ENCODE measurements at places on chromosomes 3 and 15. TPM values are rescaled to one million over a fixed set of nuclear protein-coding genes. Genes with fewer than 3 reads are reported as not detected.

GOLGA8K gene
- not detected for total RNA-seq

PHLDB2 gene
- 18.7 TPM for total RNA-seq

CRYGS gene
- 3.7 TPM for total RNA-seq

OR5K3 gene
- total RNA-seq: not detected

ATP2B2 gene
- total RNA-seq: 31.2 TPM

CACNA2D2 gene
- 5.0 TPM for total RNA-seq

GRAMD2A gene
- not detected for total RNA-seq

DNA sequence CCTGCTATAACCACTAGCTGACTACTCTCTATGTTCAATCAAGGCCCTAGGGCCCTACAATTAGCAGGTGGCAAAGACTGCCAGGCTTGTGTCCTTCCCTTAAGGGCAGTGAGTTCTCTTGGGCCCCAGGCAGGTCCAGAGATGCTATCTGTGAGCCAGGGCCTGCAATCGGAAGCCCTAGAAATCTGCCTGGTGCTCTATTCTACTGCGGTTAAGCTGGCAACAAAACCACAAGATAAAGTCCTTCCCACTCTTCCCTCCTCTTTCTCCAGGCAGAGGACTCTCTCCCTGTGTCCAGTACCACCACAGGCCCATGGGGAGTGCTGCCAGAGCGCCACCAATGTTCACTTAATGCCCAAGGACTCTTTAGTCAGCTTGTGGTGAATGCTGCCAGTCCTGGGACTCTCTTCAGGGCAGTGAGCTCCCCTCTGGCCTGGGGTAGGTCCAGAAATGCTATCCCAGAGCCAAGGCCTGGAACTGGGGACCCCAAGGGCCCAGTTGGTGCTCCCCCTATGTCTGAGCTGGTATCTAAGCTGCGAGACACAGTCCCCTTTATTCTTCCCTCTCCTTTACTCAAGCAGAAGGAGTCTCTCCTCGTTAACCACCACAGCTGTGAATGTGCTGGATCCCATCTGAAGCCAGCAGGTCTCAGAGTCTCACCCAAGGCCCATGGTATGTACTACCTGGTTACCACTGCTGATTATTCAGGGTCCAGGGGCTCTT is 34.7 kb downstream of the XXYLT1 start:
- no peak for DNase-seq

GRCh38 chr3:42042747-42043098 is 48.4 kb upstream of the TRAK1 start:
- no peak for DNase-seq

DNA sequence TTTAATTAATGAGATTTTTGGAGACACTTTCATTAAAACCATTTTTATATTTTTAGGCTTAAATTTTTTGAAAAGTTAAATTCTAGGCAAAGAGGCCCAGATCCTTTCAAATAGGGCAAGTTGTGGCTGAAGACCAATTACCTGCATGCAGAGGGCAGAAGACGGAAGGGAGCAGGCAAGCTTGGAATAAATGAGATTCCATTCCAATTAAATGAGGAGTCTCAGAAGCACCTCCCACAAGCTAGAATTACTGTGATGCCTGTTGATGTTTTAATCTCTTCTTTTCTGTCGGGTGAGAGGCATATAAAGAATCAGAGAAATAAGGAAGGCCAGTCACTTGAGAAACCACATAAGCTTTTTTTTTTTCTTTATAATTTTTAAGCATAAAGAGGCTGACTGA is 46.8 kb downstream of the KBTBD8 start:
- DNase-seq: no peak

DNA sequence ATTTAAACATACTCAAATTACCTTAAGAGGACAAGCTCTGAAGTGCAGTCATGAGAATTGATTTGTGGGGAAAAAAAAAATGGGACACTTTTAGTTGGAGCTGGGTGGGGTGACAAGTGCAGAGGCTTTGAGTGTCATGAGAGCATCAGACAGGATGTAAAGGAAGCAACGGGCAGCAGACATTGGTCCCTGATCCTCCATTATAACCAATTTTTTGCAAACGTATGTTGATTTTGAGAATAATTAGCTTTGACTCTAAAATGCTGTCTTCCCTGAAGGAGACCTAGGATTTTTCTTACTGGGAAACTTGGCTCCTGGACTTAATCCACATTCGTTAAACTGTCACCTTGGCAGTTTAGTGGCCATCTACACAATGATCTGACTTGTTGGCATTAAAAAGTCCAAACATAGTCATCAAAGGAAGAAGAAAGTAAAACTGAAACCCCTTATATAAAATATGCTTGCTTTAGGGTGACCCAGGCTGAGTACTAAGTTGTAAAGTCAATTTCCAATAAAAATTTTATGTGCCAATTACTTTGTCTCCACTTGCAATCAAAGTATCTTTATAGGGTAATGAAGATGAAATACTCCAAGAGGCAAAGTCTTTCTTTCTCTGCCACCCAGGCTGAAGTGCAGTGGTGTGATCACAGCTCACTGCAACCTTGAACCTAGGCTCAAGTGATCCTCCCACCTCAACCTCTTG is 45.6 kb downstream of the BCL2L10 start:
- no peak for DNase-seq

DNA sequence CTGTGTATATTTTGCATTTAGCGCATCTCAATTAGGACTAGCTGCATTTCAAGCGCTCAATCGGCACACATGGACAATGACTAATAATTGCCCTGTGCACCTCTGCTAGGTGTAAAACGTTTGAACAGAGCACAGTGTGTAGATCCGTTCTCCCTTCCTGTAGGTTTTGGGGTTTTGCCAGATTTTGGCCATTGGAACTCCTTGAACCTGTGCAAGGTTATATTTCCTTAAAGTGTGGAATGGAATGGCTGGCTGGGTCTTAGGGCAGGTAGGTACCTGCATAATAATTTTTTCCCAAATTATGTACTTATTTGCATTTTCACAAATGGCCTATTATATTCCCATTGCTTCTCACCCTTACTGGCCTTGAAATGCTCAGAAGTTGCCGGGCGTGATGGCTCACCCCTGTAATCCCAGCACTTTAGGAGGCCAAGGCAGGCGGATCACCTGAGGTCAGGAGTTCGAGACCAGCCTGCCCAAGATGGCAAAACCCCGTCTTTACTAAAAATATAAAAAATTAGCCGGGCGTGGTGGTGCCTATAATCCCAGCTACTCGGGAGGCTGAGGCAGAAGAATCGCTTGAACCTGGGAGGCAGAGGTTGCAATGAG is 777 bp downstream of the RNU5B-1 start:
- no peak for DNase-seq

- DNase-seq: no peak
Observed at GRCh38 chr3:16319307-16319706, 54.3 kb downstream of the OXNAD1 start.

DNA sequence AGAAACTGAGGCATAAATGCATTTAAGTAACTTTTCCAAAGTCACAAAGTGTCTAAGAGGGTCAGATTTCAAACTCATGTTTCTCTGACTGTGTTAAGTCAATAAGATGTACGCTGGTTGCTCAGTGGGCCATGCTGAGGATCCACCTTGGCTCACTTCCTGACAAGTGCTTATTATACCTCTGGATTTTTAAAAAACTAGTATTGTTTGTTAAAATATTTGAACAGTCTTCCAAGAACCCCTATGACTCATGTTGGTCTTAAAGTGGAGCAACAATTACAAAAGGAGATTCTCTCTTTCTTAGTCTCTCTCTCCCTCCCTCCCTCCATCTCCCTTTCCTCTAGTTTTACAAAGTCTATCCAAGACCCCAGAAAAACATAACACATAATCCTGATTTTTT is 1050.2 kb downstream of the AGBL1 start:
- no peak for DNase-seq

DNA sequence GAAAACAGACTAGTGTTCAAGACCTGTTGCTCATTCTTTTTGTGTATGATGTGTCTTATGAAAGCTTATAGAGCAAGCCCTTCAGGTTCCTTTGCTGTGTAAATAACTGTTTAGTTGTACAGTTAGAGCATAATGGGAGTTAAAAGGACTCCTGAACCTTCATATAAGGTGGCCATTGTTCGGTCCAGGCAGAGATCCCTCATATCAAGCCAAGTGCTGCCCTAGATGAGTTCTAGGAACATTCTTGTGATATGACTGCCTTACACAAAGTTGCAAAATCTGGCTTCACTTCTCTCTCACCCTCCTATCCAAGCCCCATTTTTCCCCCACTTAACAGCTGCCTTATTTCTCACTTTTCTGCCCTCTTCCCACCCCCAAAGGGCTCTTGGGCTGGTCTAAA is 26.9 kb downstream of the GYG1 start:
- DNase-seq: no peak

DNA sequence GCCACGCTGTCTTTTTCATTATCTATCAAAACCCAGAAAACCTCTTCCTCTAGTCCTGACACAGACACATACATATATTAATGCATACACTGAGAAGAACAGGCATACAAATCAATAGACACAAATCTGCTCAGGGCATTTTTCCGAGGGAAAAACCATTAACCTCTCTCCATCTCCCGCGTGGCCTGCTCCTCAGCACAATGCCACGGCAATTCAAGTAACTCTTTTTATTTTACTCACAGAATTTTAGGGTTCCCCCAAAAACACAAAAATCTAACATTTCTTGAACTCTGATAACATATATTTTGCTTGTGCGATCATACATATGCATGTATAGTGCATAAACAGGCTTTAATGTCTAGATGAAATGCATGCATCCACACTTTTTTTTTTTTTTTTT is 110.8 kb upstream of the NSMCE3 start:
- no peak for DNase-seq

DNA sequence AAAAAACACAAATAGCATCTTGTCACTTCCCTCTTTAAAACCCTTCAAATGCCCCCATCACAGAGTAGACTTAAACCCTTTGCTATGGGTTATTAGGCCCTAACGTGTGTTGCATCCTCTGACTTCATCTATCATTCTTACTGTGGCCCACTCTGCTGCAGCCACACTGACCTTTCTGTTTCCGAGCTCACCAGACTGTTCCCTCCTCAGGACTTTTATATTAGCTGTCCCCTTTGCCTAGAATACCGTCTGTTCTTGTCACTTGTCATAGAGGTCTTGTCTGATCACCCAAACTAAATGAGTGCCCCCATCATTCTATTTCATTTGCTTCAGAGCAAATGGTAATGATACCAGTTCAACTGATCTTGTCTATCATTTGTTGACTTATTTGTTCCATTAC is 877 bp upstream of the FEM1B start:
- no peak for DNase-seq

DNA sequence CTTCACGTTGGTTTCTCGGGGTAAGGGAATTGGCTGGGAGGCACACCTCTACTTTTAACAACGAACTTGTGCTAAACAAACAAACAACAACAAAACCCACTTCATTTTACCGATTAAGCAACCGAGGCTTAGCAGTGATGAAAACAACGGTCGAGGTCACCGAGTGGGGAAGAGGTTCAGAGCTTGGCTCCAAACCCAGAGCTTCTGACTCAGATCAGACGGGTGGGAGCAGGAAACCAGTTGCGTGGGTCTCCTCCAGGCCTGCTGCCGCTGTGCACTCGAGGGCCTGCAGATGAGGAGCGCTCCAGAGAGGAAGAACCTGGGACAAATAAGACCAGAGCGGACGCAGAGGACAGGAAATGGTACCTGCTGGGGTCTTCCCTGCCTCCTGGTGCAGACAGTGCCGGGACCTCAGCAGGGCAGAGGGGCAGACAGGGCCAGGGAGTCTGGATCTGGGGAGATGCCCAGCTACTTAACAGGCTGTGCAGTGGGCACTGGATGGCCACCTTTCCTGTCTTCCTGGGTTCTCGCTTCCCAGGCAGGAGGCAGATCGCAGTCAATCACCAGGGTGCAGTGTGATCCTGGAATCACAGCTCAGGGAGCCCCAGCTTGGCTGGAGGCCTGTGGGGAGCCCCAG is 99.0 kb upstream of the MEF2A start:
- no peak for DNase-seq

DNA sequence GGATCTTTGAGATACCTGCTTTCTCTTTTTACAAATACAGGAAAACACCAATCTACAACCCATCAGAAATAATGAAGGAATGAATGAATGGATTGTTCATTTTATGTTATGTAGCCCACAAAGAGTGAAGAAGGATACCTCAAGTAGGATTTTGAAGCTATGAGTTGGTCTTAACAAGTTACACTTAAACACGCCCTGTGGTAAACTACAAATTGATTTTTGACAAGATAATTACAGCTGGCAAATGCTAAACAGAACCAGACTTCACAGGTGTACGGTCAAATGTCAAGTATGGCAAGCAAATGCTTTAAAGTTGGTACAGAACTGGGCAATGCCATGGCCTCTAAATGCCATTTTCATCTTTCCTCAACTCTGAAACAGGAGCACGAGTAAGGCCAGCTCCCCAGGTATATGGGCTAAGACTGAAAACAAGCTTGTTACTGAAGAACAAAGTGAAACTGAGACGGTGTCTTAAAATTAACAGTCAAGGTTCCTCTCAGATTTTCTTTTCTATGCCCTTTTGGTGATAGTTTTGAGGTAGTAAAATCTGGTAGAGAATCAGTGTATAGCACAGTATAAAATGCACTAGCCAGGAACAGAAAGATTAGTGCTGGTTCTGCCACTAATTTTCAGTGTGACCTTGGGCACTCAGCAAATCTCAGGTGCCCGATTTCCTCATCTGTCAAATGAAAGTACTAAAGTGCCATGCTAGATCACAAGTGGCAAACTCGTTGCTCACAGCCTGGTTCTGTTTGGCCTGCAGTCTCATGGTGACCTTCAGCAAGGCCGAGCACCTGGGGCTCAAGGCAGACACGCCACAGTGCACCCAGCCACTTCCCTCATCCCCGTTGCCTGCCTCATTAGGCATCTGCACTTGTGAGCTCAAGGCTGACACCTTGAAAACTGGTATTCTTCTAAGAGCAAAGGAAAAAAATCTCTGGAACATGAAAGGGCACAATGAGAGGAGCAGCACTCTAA is 9.5 kb downstream of the RUVBL1 start:
- no peak for DNase-seq

- DNase-seq: no peak
Observed at GRCh38 chr3:99023590-99024192, 122.2 kb upstream of the DCBLD2 start.

- no peak for DNase-seq
Observed at GRCh38 chr3:12308517-12308916, 19.6 kb downstream of the PPARG start.

GRCh38 chr3:46479696-46480095 is 15.0 kb upstream of the LTF start:
- DNase-seq: no peak

DNA sequence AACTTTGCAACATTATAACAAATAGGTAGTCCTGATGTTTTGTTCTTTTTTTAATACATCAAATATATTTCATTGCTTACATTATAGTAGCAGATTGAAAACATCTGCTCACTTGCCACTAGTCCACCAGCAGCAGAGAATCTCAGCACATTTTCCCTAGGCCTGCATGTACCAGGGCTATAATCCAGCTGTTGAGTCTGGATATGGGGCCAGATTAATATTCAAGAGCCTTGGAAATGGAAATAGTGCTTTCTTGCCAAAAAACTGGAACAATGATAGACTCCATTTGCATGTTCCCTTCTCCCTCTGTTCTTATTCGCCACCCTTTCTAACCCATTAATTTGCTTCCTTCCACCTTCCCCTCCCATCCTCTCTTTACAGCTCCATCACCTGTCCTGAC is 288.0 kb downstream of the EPHA3 start:
- DNase-seq: no peak

GRCh38 chr15:69972436-69972835 is 125.3 kb downstream of the TLE3 start:
- no peak for DNase-seq

GRCh38 chr3:134859341-134859740 is 64.3 kb downstream of the EPHB1 start:
- no peak for DNase-seq

- DNase-seq: no peak
Observed at GRCh38 chr3:32448686-32449474, 53.8 kb downstream of the CMTM6 start.

GRCh38 chr3:129460572-129460971 is 20.5 kb downstream of the IFT122 start:
- no peak for DNase-seq

Measured in glutamatergic neuron (in vitro differentiated cells).